Stimulated activated CD4-positive, alpha-beta T cell treated with anti-CD3 and anti-CD28 coated beads, TNF-alpha, amount 100 ng/mL, for 1 hour (primary cell): ENCODE measurements at places on chromosomes 16 and 17.

- no peak for DNase-seq
Measured at GRCh38 chr16:47250983-47251382, 107.2 kb upstream of the NETO2 start.

DNA sequence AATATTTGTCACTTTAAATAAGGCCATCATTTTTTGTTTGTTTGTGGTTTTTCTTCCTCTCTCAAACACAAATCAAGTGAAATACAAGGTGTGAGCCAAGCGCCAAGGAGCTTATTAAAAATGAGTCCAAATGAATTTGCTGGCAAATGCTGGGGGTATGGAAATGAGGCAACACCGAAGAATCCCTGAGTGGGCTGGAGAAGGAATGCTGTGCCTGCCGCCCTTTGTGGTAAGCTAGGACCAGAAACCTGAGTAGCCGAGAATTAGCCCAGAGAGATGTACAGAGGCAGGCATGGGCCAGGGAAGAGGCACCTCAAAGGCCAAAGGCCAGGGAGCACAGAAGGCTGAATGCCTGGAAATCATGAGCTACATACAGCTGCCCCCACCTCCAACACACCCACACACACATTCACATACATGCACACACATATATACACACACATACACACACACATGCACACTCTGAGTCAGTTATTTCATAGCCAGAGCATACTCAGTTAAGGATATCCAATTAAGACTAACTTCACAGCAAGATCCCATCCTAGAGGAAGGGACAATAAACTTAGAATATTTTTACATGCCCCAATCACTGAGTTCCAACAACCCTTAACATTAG lies 266.1 kb upstream of the DYNLRB2 start:
- DNase-seq = no peak

- no peak for DNase-seq
Measured at GRCh38 chr17:76054112-76054476, 18.2 kb downstream of the SRP68 start.

DNA sequence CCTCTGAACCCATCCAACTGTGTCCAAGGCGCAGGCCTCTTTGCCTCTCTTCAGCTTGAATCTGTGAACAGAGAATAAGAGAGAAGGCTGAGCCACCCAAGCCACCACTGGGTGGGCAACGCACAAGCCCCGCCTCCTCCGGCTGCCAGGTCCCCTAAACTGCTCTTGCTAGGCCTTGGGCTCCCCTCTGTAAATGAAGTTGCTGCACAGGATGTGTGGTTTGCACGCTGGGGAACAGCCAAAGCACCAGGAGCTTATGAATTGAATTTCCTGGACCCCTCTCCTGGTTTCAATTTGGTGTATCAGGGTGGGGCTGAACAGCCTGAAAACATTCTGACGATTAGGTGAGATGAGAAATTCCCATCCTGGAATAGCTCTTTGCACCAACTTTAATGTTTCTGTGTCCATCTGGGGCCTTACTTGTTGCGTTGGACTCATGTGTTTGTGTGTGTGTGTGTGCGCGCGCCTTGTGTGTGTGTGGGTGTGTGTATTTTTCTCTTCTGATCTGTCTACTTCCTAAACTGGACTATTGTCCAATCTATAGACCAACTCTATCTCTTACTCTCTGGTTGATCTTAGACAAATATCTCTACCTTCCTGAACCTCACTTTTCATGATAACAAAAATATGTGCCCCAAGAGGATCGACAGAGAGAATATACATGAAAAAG lies 2.3 kb downstream of the CCL1 start:
- no peak for DNase-seq

DNA sequence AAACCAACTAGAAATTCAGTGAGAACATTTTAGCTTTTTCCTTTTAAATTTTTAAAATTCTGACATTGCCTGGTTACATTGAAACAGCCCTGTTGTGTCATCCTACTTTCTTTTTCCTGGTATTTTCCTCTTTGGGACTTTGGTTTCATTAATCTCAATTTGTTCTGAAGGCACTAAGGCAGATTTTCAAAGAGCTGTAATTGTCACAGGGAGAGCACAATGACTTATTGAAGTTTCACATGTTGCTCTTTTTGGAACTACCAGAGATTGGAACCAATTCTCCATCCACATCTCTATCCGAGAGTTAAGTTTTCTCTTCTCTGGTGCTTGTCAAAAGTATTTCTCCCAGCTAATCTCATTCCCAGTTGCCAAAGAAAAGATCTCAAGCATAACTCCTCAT lies 144.7 kb upstream of the TBX2 start:
- no peak for DNase-seq

- DNase-seq = no peak
Measured at GRCh38 chr17:14777291-14777690, 476.4 kb downstream of the HS3ST3B1 start.

- DNase-seq = no peak
Measured at GRCh38 chr17:27466376-27466742, 10.1 kb downstream of the KSR1 start.

DNA sequence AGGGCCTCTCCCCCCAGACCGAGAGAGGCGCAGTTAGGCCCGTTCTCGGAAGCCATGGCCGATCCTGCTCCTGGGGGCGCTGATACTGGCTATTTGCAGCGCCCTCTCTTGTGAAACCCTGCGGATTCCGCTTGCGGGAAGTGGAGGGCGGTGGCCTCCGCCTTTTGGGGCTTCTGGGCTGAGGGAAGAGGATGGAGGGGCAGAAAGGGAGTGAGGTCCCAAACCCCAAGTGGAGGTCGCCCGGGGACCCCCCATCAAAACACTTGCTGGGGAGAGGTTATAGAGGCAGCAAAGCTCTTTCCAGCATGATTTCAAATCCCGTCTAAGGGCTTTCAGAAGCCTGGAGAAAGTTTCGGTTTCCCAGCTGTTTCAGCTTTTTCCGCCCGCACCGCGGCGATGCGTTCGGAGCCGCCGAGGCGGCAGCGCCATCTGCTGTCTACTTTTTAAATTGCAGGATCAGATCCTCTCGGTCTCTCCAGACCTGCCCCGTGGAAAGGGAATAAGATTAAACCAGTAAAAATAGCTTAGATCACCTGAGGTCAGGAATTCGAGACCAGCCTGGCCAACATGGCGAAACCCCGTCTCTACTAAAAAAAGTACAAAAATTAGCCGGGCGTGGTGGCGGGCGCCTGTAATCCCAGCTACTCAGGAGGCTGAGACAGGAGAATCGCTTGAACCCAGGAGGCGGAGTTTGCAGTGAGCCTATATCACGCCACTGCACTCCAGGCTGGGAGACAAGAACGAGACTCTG lies 15.8 kb downstream of the SNX20 start:
- peak; percentile 75 for DNase-seq

DNA sequence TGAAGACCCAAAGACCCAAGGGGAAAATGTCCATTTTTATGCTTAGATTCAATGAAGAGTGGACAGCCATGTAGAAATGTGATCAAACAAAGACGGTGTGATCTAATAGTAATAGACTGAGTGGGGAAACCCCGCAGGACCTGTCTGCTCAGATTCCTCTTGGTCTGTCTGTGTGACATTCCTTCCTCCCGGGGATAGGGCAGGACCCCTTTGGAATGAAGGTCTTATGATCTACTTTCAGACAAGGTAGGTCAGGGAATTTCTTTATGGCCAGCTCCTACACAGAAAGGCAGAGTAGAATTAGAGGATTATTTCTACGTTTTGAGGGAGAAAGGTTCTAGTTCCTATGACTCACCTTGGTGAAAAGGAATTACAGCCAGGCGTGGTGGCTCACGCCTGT lies 267.6 kb downstream of the STX8 start:
- no peak for DNase-seq
